ENCODE measurements at places on chromosomes 16 and 17. TPM values are rescaled to one million over a fixed set of nuclear protein-coding genes. Genes with fewer than 3 reads are reported as not detected.

DNA sequence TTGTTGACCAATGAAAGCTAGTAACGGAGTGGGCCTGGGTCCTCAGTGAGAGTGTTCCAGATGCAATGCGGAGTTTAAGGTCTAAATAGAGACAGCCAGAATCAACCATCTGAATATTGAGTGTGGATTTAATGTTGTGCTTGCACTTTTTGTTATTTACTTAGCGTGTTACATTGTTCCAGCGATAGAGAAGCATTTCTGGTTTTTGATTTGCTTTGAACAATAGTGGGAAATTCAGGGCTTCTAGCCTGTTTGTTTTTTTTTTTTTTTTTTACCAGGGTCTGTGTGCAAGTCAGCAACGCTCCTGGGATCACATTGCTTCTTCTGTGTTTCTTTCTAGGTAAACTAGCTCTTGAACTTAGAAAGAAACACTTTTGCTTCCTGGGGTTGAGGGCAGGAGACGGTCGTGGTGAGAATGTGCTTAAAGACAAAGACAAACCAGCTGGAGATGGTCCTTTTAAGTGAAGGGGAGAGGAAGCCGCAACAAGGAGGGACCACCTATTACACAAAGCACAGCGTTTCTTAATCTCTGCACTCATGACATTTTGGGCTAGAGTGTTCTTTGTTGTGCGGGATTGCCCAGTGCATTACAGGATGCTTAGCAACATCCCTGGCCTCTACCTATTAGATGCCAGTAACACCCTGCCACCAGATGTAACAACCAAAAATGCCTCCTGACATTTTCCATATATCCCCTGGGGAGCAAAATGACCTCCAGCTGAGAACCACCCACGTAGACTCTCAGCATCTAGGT, 119.2 kb downstream of the MAP2K6 start:
- H3K27me3 ChIP-seq: no peaks in the 10 kb centered on the region
- peaks cover 64% of the 10 kb centered on the region for H3K36me3 ChIP-seq
- DNase-seq: no peak
- no peak overlapping the region for H3K4me3 ChIP-seq

DNA sequence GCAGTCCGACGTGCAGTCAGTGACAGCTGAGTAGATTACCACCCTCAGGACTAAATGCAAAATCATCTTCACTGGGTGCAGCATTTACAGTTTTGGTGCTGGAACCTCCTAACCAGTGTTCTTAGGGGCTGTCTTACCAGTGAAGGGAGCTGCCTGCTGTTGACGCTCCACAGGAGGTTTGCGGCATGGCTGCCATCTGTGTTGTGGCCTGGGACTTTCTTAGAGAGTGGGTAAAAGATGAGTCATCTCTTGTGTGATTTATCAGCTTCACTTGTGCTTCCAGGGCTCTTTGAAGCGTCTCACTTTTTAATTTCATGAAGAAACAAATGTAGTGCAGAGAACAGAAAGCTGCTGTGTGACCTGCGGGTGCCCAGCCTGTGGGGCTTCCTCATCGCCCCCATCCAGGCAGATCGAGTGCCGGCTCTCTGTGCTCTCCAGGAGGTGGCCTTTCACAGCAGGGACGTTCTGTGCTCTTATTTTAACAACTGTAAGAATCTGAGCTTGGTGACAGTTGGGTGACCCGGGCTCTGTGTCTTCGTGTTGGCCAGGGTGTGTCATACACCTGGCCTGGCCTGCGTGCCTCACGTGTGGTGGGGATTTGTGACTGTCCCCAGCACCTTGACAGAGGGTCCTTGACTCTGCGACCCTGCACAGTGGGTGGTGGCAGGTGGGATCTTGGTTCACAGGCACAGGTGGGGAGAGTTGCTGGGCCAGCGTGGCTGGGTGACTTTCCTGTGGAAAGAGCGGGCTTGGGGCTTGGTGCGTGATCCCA, 24.3 kb upstream of the ZNF750 start:
- no peak overlapping the region for H3K4me3 ChIP-seq
- no peaks in the 10 kb centered on the region for H3K27me3 ChIP-seq
- peak; percentile 54 for DNase-seq
- H3K27ac ChIP-seq: peak overlapping the region; percentile 47
- H3K36me3 ChIP-seq: no peaks in the 10 kb centered on the region

GRCh38 chr16:27520982-27521673, 28.6 kb downstream of the GTF3C1 start:
- H3K4me1 ChIP-seq: peaks cover 13% of the 10 kb centered on the region
- no peaks in the 10 kb centered on the region for H3K27me3 ChIP-seq
- H3K36me3 ChIP-seq: peaks cover 21% of the 10 kb centered on the region
- peak overlapping the region; percentile 69 for H3K27ac ChIP-seq
- no peak for DNase-seq
- H3K4me3 ChIP-seq: no peak overlapping the region

- peaks cover 5% of the 10 kb centered on the region for H3K27me3 ChIP-seq
- H3K36me3 ChIP-seq: peaks cover 3% of the 10 kb centered on the region
- no peak for DNase-seq
- H3K4me1 ChIP-seq: peaks cover 6% of the 10 kb centered on the region
- H3K4me3 ChIP-seq: no peak overlapping the region
Measured at GRCh38 chr17:82392209-82392920, 20.8 kb downstream of the UTS2R start.

GRCh38 chr16:2471016-2471652, at the start of gene NTN3:
Gene NTN3, plus strand, starts transcription at chr16:2471297. Its CDS starts 405 bp downstream, at chr16:2471702.
- H3K4me3 ChIP-seq: peak within 1 kb of the TSS; percentile 30
- no peaks in the 10 kb centered on the region for H3K36me3 ChIP-seq
- peaks cover 62% of the 10 kb centered on the region for H3K27me3 ChIP-seq
- DNase-seq: peak; percentile 91
- H3K4me1 ChIP-seq: peaks cover 70% of the 10 kb centered on the region

DNA sequence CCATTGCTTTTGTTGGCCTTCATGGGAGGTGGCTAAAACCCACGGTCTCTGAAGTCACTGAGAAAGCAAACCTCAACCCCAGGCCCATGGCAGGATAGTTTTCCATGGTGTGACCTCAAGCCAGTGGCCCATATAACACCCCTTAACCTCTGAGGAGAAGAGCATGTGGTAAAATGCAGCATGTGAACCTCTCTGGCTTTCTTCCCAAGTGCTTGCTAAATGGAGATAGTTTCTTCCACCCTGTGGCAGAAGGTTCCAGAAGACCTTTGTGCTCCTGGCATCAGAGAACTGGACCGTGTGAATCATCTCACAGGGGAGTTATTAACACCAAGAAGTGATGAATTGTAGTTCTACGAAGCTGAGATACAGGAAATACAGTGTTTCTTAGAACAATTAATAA, 47.3 kb downstream of the MYOCD start:
- H3K36me3 ChIP-seq: no peaks in the 10 kb centered on the region
- DNase-seq: no peak
- H3K4me3 ChIP-seq: no peak overlapping the region
- no peak overlapping the region for H3K27ac ChIP-seq
- no peaks in the 10 kb centered on the region for H3K27me3 ChIP-seq
- no peaks in the 10 kb centered on the region for H3K4me1 ChIP-seq

- peaks cover 29% of the 10 kb centered on the region for H3K4me1 ChIP-seq
- H3K27me3 ChIP-seq: peaks cover 8% of the 10 kb centered on the region
- no peak for DNase-seq
- no peak overlapping the region for H3K4me3 ChIP-seq
- no peak overlapping the region for H3K27ac ChIP-seq
Measured at GRCh38 chr17:28712705-28713415, 1.2 kb upstream of the PROCA1 start.

DNA sequence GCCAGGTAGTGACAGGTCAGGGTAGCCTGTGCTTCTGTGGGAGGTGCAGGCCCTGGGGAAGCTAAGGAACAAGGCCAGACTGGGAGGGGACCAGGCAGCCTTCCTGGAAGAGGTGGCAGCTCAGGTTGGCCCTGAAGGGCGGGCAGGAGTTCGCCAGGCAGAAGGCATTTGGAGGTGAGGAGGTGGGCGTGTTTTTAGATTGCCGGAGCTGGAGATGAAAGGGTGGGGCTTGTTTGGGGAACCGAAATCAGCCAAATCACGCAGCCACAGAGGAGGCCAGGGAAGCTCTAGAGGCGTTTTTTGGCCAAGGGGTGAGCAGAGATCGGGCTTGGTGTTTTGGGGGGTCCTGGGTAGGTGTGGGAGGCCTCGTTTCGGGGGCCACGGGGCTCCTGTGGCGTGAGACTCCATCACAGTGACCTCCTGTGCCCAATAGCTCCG, 7.6 kb downstream of the ADCY7 start:
- no peaks in the 10 kb centered on the region for H3K36me3 ChIP-seq
- no peaks in the 10 kb centered on the region for H3K27me3 ChIP-seq
- H3K27ac ChIP-seq: peak overlapping the region; percentile 72
- peaks cover 2% of the 10 kb centered on the region for H3K4me1 ChIP-seq
- DNase-seq: no peak

ADAD2 gene
- not detected for total RNA-seq

ABCC11 gene
- not detected for total RNA-seq

ST6GALNAC2 gene
- 17.8 TPM for total RNA-seq

Data from stomach (tissue), 19 donors.